Retina (tissue), 1 donor: ENCODE measurements at places on chromosomes 7 and 10.
A peak's percentile ranks its signal among the peaks of the same experiment; 100 is the strongest.

DNA sequence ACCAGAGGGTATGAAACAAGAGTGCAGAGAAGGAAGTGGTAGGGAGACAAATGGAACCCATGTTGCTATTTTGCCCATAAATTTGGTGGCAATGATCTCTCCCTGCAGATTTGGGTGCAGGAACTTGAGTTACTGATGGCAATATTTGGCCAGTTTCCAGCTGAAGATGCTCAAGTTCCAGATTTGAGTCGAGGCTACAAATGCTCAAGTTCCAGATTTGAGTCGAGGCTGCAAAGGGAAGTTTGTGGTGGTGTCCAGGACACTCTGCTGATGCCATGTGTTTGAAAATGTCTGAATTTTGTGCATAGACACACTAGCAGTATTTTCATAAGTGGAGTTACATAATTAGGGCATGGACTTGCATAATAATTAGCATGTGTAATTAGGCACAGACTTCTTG, 40.8 kb downstream of the TBXAS1 start:
- no peak for DNase-seq

- peak; percentile 30 for DNase-seq
Observed at GRCh38 chr7:142611566-142612236, 137.6 kb upstream of the PRSS1 start.

GRCh38 chr10:29736366-29737073, 101.7 kb upstream of the SVIL start:
- peak; percentile 82 for DNase-seq

GRCh38 chr7:17472518-17472917, 174.1 kb downstream of the AHR start:
- no peak for DNase-seq

DNA sequence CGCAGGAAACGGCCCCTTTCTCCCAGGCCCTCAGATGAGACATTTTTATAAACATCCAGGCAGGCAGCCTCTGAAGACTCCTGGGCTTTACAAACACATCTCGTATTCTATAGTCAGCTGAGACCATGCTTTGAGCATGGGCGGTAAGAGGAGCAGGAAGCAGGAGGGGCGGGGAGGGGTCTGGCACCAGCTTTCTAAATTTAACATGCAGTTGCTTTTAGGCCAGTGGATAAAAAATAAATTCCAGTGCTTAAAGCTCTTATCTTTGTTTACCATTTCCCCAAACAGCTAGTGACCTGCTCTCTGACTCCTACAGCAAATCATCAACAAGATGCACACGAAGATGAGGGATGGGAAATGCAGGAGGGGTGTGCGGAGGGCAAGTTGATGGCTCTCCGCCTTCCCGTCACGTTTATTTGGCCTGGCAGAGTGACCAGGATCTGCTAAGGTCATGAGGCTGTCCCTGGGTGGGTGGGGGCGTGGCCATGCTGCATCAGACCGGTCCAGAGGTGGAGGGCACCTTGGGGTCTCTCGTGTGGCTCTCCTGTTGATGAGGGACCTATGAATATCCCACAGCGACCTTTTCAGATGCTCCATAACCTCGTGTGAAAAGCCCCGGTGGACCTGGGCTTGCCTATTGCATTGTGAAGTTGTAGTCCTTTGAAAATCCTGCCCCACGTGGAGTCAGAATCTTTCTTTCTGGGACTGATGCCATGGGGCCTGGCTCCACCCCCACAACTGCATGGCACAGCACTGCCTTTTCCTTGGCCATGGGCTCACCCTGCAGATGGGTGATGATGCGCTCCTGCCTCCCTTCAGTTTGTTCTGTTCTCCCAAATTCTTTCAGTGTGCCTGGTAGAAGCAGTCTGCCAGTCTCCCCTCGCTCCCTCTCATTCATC, 67.5 kb downstream of the PARP12 start:
- peak; percentile 53 for DNase-seq
